ENCODE measurements at places on chromosomes 5 and 9.

DNA sequence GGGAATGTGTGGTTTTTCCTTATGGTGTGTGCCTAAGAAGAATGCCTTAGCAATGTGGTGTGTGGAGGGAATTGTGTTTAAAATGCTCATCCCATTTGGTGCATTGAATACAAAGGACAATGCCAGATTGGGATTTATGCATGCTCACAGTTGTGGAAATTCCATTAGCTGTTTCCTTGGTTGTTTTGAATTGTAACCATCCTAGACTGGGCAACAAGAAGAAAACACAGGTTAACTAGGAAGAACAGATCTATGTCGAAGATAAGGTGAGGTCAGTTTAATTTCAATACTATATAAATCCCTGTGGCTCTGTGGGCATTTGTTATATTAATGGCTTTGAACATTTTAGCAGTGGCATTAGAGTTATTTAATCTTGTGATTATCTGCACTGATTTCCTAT lies 266.8 kb downstream of the MAT2B start:
- no peak for DNase-seq

DNA sequence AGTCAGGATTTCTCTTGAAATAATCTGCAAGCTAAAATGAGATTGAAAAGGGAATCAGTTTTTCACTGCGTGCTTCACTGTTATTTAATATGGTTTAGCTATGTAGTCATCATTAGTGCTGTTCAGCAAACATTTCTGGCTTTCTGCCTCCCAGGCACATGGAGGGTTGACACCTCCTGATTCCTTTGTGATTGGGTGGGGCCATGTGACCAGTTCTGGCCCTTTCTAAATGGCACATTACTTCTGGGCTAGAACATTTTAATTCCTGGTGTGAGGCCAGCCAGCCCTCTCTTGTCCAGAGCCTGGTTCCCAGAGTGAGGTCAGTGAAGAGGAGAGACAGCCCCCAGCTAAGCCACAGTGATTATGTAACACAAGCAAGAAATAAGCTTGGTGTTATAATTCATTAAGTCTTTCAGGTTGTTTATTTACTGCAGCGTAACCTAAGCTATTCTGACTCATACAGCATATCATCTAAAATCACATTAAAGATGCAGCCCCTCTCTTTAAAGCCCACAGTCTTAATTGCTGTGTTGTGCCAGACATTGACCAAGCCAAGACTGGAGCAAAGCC lies 17.4 kb upstream of the ARSI start:
- DNase-seq: no peak

- no peak for DNase-seq
Observed at GRCh38 chr5:78221964-78222451, 72.5 kb downstream of the AP3B1 start.

- DNase-seq: no peak
Observed at GRCh38 chr5:176682016-176682531, 34.8 kb downstream of the TSPAN17 start.

GRCh38 chr5:132227485-132228240 lies at the start of gene P4HA2:
P4HA2 (minus strand) TSS chr5:132227853; CDS start chr5:132218626, 9,227 bp downstream.
- no peak for DNase-seq

- DNase-seq: no peak
Observed at GRCh38 chr9:16673171-16673570, 197.3 kb downstream of the BNC2 start.

GRCh38 chr5:137126829-137127228 lies 372.3 kb downstream of the SPOCK1 start:
- no peak for DNase-seq

DNA sequence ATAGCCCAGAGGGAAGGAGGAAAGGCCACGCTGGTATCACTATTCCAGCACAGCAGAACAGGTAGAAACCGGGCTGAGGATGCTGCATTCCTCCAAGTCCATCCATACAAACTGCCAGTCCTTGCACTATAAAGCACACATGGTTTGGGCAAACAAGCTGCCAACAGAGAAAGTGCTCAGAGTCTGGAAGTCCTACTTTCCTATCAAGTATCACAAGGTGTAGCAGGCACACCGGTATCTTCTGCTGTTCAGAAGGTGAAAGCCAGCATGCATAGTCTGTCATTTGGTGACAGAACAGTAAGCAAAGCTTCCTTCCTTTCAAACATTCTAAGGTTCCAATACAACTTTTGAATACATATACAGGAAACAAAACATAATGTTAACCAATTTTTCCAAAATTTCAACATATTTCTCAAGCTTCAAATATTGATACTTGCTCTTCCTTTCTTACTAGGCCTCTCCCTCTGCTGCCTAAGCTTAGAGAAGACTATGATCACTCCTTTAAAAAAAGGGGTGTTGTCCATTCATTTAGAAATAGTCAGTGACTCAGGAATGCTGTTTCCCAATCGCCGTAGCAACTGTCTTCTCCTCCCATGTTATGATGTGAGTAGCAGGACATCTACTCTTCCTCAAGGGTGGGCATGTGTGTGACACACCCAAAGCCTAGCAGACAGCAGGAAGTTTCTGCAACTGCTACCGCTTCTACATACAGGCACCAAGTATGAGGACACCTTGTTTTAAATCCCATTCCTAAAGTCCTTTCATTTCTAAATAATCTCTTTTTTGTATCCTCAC lies 14.7 kb downstream of the DIAPH1 start:
- no peak for DNase-seq

- no peak for DNase-seq
Observed at GRCh38 chr5:173201636-173202265, 33.3 kb downstream of the NKX2-5 start.

- DNase-seq: no peak
Observed at GRCh38 chr9:128762671-128763449, 8.9 kb downstream of the ZER1 start.

GRCh38 chr5:95697781-95698681 lies 15.2 kb upstream of the SPATA9 start:
- no peak for DNase-seq

DNA sequence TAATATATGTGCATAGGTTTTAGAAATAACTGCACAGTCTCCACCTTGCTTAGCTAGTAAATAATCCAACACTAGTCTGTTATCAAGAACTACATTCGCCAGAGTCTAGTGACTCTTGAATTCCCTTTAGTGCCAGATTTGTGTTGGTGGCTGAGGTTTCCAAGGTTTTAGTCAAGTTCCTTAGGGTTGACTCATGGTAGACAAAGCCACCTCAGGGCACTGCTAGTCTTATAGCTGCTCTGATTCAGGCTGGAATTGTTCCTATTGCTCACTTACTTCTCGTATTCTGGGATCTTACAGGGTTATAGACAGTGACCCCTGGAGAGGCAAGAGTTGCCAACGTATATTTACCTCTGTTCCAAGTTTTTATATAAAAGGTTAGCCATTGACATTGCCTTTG lies 1369.8 kb upstream of the CDH9 start:
- no peak for DNase-seq

DNA sequence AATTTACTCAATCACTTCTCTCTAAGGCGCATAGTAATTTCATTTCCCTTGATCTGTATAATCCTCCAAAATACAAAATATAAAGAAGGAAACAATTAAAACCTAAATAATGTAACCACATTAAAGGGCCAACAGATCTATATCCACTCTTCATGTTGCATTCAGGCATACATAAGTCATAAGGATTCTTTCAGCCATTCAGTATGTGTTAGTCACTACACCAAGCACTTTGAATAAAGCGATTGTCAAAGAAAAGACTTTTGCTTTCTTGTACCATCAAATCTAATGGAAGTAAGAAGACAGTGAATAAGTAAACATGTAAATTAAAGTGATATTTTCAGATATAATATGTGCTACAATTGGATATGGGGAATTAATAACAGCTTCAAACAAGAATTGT lies 569.2 kb upstream of the PTPRD start:
- DNase-seq: no peak

- DNase-seq: no peak
Observed at GRCh38 chr5:154625031-154625430, 130.1 kb upstream of the LARP1 start.

DNA sequence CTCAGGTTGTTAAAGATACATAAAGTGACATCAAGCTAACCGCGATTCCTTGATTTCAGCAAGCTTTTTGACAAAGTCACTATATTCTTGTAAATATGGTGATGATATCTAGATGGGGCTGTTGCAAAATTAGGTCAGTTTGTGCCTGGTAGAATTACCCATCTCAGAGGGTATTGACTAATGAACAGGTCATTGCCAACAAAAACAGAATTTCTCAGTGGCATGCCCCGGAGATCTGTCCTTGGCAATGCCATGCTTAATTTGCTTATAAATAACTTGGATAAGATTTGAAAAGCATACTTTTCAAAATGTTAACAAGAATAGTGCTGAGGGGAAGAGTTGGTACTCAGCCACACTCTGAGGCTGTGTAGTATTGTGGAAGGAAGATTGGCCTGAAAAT lies 783.3 kb upstream of the SEMA6A start:
- no peak for DNase-seq

GRCh38 chr9:113591899-113592625 lies 128.5 kb downstream of the RGS3 start:
- DNase-seq: no peak

- peak; percentile 74 for DNase-seq
Observed at GRCh38 chr5:34486160-34486848, 169.8 kb upstream of the RAI14 start.
